ENCODE measurements at places on chromosomes 12 and 14. TPM values are rescaled to one million over a fixed set of nuclear protein-coding genes. Genes with fewer than 3 reads are reported as not detected.

The DEGS2 gene
- 1.6 TPM for total RNA-seq

The ZNF385A gene
- total RNA-seq: 1.8 TPM

The LRRC43 gene
- total RNA-seq: not detected

The CLEC4E gene
- not detected for total RNA-seq

The SERPINA9 gene
- not detected for total RNA-seq

The REM2 gene
- 0.18 TPM for total RNA-seq

The MYO1H gene
- total RNA-seq: not detected

Measured in PC-3 (cell line).